EL (cell line): ENCODE measurements at places on chromosomes 2 and 18.

DNA sequence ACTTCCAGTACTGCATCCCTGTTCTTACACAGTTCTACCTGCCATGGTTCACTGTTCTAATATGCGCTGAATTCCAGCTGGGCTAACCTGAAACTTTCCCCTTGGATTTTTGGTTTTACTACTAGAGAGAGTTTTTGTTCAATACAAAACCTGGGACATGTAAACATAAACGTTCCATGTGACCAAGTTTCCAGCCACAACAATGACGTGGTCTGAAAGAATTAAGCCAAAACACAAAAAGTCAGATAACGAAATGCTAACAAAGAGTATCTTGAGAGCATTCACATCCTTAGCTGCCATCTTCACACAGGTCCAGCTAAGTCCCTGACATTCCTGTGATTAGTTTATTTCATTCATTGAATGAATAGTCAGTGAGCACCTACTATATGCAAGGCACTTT lies 467.0 kb upstream of the PKDCC start:
- no peak for DNase-seq

DNA sequence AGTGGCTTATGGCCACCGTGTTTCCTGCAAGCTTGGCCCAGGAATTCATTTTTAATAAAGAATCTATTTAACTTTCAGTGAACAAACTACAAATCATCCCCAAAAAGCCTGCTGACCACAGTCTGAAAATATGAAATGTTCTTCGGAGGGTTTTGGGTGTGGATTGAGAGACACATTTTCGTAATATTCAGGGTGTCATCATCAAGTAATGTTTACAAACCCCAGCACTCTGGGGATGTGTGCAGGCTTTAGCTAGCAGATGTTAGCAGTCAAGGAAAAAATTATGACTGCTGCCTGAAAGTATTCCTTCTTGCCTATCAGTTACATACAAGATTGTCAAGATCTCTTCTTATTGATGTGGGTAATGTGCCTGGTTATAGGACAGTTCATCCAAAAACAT lies 143.9 kb upstream of the FN1 start:
- DNase-seq: peak; percentile 90

- DNase-seq: peak; percentile 92
Measured at GRCh38 chr2:18047896-18048657, 169.6 kb downstream of the KCNS3 start.

DNA sequence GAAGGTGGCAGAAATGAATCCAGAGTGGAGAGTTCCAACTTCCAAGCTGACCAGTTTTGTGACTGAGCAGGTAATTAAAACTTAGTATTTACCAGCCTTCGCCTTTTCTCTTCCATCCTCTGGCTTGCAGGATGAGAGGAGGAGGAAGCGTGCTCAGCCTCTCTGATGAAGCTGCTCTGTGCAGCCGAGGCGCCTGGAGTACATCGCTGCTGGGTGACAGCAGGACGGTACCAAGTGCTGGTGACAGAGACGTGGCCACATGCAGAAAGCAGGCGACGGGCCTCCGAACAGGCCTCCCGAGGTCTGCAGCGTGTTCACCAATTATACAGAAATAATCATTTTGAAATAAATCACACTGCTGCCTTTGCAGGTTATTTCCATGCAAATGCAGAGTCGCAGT lies 95.0 kb downstream of the MBP start:
- DNase-seq: no peak

GRCh38 chr2:216596236-216596979 lies 36.8 kb upstream of the IGFBP2 start:
- peak; percentile 90 for DNase-seq

- DNase-seq: no peak
Measured at GRCh38 chr2:196380098-196380497, 208.7 kb upstream of the STK17B start.

- no peak for DNase-seq
Measured at GRCh38 chr2:135984199-135985017, 1.0 kb downstream of the DARS1 start.

GRCh38 chr18:54163453-54163852 lies 61.0 kb downstream of the MBD2 start:
- peak; percentile 38 for DNase-seq

DNA sequence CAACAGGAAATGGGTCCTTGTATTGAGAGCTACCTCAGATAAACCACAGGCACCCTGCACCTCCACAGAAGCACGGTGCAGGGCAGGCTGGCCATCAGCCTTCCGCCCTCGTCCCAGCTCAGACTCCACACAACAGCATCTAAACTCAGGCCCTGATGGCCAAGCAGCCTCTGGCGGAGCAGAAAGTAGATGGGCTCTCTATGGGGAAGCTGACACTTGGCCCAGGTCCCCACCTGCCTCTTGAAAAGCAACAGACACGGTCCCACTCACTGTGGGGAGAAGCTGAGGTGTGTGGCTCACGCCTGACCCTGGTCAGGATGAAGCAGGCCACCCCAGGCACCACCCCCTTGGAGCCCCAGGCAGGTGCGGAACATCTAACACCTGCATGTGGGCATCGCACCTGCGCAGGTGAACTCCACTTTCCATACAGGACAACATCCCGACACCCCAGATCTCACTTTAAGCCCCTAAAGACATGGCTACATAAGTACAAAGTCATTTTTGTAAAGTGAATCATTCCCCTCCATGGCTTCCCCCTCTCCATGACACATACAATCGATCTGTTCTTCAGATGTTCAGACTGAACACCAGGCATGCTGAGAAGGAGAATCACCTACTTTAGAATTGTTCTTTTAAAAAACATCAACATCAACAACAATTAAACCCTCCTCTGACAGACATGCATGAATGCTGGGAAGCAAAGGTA lies 208.4 kb downstream of the ZBTB7C start:
- no peak for DNase-seq
